Fibroblast of lung (primary cell): ENCODE measurements at places on chromosomes 2 and 18. TPM values are rescaled to one million over a fixed set of nuclear protein-coding genes. Genes with fewer than 3 reads are reported as not detected.

Gene ACOXL
- total RNA-seq: not detected in 2 replicates

Gene LYPD6
- total RNA-seq: under 0.01 and 0.17 TPM in 2 replicates

Gene NABP1
- 77.8 and 117 TPM in 2 replicates for total RNA-seq

Gene MYCN
- total RNA-seq: not detected in 2 replicates

Gene CIB4
- not detected in 2 replicates for total RNA-seq

Gene SPTBN1
- total RNA-seq: 229 and 325 TPM in 2 replicates

Gene APLF
- 9.4 and 10.8 TPM in 2 replicates for total RNA-seq

Gene FEV
- total RNA-seq: not detected in 2 replicates

Gene POTEC
- not detected in 2 replicates for total RNA-seq

Gene AGXT
- total RNA-seq: not detected in 2 replicates
